ENCODE measurements at places on chromosomes 4 and X. TPM values are rescaled to one million over a fixed set of nuclear protein-coding genes. Genes with fewer than 3 reads are reported as not detected.
A peak's percentile ranks its signal among the peaks of the same experiment; 100 is the strongest.

GLOD5 gene
- not detected for polyA plus RNA-seq

CXCL3 gene
- 77.1 TPM for polyA plus RNA-seq

DNA sequence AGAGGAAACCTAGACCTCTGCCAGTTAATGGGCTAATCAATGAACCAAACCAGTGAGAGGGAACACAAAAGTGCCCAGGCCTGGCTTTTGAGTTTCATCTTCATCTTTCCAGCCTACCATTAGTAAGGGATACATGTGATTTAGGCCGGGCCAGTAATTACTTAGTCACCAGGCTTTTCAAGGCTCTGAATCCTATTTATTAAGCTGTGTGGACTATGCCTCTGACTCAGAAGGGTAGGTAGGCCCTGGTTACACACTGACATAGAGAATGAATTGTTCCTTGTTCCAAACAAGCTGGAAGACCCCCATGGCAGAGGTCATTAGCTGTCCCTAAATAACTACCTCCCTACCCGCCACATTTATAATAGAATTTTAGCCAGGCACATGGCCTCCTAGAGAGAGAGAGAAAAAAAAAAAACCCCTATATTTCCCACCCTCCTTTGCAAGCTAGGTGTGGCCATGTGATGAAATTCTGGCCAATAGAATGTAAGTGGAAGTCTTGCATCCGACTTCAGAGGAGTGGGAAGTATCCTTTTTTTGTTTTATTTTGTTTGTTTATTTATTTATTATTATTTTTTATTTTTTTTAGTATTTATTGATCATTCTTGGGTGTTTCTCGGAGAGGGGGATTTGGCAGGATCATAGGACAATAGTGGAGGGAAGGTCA lies 112.3 kb upstream of the BCOR start:
- no peak for DNase-seq

ZNF157 gene
- polyA plus RNA-seq, result not detected

TCEANC gene
- polyA plus RNA-seq, result 2.0 TPM

DNA sequence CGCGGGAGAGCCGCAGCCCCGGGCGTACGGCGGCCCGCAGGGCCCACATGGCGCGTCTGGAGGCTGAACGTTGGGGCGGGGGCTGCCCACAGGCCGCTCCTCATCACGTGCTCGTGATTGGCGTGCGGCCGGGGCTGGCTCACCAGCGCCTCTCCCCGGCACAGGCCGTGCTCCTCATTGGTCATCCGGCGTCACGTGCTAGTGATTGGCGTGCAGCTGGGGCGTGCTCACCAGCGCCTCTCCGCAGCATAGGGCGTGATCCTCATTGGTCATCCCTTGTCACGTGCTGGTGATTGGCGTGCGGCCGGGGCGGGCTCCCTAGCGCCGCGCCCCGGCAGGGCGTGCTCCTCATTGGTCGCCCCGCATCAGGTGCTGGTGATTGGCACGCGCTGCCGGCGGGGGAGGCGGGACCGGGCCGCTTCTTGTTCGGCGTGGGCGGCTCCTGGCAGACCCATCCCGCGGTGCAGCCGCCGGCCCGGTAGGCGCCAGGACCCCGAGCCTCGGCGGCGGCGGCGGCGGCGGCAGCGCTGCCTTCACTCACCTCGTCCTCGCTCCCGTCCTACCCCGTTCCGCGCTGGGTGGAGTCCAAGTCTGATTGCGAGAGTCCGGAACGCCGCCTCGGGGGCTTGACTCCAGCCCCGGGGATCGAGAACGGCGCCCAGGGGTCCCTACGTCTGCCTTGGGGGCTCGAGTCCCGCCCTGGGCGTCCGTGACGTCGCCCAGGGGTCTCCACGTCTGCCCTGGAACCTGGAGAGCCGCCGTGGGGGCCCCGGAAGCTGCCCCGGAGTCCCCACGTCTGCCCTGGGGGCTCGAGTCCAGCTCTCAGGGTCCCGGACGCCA lies at the start of gene GTPBP6:
Gene GTPBP6 (minus strand): TSS at position 58 of the 840 bp plus-strand sequence. CDS start 9 bp downstream, at position 49.
- peak; percentile 100 for DNase-seq

DNA sequence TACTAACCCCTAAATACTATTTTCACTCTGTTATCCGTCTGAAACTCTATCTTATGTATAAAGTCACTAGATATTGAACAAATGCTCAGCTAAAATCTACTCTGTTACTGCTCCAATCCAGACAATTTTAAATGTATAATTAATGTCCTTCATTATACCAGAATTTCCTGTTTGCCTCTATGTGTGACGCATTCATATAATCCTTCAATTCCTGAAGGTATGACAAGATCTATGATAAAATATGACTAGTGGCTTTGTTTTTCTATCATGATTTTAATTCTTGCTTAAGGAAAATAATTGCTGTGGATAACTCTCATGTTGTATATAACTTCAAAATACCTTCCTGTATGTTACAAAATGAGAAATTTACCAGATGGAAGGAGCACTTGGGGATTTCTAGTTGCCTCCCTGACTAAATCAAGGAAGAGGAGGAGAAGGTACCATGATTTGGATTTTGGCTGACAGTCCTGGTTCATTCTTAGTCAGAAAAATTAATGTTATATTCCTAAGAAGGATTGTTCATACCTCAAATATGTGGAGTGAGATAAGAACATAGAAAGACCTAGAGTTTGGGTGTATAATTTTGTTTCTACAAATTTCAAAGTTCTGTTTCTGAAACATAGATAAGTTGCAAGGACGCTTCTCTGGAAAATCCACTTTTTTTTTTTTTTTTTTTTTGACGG lies 4.9 kb downstream of the CXCL6 start:
- DNase-seq, result no peak

MSL3 gene
- polyA plus RNA-seq, result 13.3 TPM

TMPRSS11F gene
- 0.50 TPM for polyA plus RNA-seq

PDLIM3 gene
- 13.8 TPM for polyA plus RNA-seq

- DNase-seq, result no peak
Measured at GRCh38 chr4:113314426-113314825, 265.0 kb downstream of the ANK2 start.

DNA sequence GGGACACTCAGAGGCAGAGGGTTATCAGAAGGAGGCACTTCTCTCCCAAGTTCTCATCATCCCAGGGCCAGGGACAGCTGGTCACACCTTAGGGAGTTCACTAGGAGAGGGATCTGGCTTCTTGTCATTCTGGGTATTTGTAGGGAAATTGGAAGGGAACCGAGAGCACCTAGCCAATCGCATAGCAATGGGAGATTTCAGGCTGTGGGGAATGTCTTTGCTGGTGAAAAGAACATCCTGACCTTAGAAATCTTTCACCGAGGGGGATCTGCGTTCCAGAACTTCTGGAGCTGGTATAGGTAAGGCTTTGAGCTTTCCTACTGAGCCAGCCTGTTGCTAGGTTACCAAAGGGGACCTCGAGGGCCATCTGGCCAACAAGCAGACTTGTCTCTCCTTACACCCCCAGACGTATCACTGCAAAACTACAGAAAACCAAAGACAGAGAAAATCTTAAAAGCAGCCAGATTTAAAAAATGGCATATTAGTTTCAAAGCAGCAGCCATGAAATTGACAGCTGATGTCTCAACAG lies 6.8 kb downstream of the HTT-AS start:
- no peak for DNase-seq

- peak; percentile 83 for DNase-seq
Measured at GRCh38 chr4:102780476-102781144, 19.8 kb upstream of the MANBA start.

CCNB3 gene
- 0.23 TPM for polyA plus RNA-seq

GRCh38 chrX:84453351-84454246 lies 48.7 kb downstream of the HDX start:
- DNase-seq, result no peak

DNA sequence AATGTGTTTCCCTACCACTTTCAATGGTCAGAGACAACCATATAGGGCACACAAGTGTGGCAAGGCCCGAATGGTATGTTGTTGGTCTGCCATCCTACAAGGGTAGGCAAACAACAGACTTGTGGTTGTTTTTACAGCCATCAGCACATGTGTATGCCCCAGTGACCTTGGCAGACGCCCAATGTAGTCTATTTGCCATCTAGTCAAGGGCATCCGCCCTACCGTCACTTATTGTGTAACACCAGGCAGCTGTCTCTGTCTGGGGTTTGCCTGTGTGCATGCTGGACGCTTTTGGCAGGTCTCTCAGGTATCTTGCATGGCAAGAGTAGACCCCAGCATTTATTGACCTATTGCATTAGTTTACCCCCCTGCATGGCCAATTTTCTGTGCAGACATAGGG lies 1145.5 kb upstream of the POU3F4 start:
- peak; percentile 13 for DNase-seq

DNA sequence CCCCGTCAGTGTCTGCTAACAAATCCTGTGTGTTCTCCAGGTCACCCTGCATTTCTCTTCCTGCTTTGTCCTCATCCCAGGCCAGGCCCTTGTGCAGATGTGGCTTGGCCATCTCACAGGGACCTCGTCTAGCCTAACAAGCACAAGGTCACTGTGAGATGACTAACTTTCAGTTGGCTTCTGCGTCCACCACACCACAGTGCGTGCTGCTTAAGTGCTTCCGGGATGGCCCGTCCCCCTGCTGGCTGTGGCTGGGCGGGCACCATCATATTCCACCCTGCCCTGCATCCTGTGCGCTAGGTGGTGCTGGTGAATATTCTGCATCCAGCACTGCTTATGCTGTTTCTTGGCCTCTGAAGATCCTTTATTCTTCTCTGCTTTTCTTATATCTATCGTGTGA lies 33.8 kb downstream of the RBBP7 start:
- peak; percentile 60 for DNase-seq

CCDC120 gene
- 19.3 TPM for polyA plus RNA-seq

DNA sequence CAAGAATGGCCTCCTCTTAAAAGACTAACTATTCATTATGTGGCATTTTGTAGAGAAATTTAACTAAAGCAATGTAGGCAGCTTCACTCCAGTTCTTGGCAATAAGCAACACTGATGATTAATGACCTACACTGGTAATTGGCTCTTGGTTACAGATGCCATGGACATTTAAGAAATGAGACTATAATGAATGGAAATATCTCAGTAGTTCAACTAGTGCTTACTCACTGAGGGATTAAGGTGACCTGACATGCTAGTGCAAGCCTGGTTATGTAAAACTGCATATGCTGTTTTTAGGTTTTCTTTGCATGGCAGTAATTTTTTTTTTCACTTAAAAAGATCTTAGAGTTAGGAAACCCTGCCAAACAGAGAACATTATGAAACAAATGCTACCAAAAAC lies 152.7 kb upstream of the AADAT start:
- DNase-seq, result no peak

- DNase-seq, result no peak
Measured at GRCh38 chrX:40244980-40245379, 147.2 kb upstream of the BCOR start.
